ENCODE measurements at places on chromosomes 2 and 18. TPM values are rescaled to one million over a fixed set of nuclear protein-coding genes. Genes with fewer than 3 reads are reported as not detected.

The CHMP3 gene
- total RNA-seq, result 49.6 TPM

The C2orf78 gene
- total RNA-seq, result not detected

The CFAP221 gene
- 3.9 TPM for total RNA-seq

The EML6 gene
- total RNA-seq, result 1.7 TPM

The IL18RAP gene
- 5.9 TPM for total RNA-seq

The PDE1A gene
- 14.5 TPM for total RNA-seq

The MPP4 gene
- 0.74 TPM for total RNA-seq

The MAP3K2 gene
- 36.6 TPM for total RNA-seq

The C2orf15 gene
- total RNA-seq, result not detected

The FSHR gene
- not detected for total RNA-seq

The MLPH gene
- total RNA-seq, result 34.6 TPM

The TMEM17 gene
- total RNA-seq, result 0.98 TPM

DNA sequence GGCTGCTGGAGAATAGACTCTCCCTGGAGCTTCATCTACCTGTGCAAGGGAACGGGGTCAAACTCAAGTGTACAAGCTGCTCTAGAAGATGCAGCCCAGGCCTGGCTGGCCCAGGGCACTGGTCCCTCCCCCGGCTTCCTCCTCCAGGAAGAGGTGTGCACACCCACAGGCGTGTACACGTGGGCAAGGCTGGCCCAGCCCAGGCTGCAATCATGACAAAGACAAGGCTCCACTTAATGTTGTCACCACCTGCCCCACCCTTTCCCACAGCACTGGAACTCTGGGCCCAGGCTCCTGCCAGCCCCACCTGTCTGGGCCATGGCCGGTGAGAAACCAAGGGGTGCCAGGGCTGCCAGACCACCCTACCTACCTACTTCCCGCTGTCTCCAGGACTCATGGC lies 29.6 kb upstream of the ALPP start:
- peaks cover 20% of the 10 kb centered on the region for H3K4me1 ChIP-seq
- no peaks in the 10 kb centered on the region for H3K36me3 ChIP-seq
- H3K27me3 ChIP-seq, result peaks cover 7% of the 10 kb centered on the region
- no peak overlapping the region for H3K4me3 ChIP-seq
- DNase-seq, result no peak
- H3K27ac ChIP-seq, result no peak overlapping the region

- no peaks in the 10 kb centered on the region for H3K36me3 ChIP-seq
- no peaks in the 10 kb centered on the region for H3K27me3 ChIP-seq
- no peak overlapping the region for H3K27ac ChIP-seq
- no peak overlapping the region for H3K4me3 ChIP-seq
- H3K4me1 ChIP-seq, result no peaks in the 10 kb centered on the region
Measured at GRCh38 chr2:157480182-157480961, 36.5 kb upstream of the CYTIP start.

GRCh38 chr2:35873921-35874320 lies 481.7 kb upstream of the CRIM1 start:
- H3K4me3 ChIP-seq, result no peak overlapping the region
- no peaks in the 10 kb centered on the region for H3K4me1 ChIP-seq
- no peak for DNase-seq
- no peaks in the 10 kb centered on the region for H3K36me3 ChIP-seq
- H3K27ac ChIP-seq, result no peak overlapping the region

DNA sequence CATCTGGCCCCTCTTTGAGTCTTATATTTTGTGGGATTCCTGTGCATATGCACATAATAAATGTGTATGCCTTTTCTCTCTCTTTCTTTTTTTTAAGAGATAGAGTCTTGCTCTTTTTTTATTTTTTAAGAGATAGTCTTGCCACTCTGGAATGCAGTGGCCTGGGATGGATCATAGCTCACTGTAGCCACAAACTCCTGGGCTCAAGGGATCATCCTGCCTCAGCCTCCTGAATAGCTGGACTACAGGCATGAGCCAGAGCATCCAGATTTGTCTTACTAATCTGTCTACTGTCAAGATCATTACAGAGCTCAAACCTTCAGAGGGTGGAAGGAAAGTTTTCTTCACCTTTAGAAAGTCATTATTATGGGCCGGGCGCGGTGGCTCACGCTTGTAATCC lies 342.2 kb upstream of the LRRTM4 start:
- H3K36me3 ChIP-seq, result no peaks in the 10 kb centered on the region
- no peaks in the 10 kb centered on the region for H3K4me1 ChIP-seq
- H3K27ac ChIP-seq, result no peak overlapping the region
- DNase-seq, result no peak

GRCh38 chr2:47002480-47003381 lies 87.1 kb upstream of the MCFD2 start:
- no peak overlapping the region for H3K4me3 ChIP-seq
- no peaks in the 10 kb centered on the region for H3K27me3 ChIP-seq
- H3K27ac ChIP-seq, result no peak overlapping the region
- no peaks in the 10 kb centered on the region for H3K36me3 ChIP-seq
- peaks cover 1% of the 10 kb centered on the region for H3K4me1 ChIP-seq

- no peak overlapping the region for H3K4me3 ChIP-seq
- H3K4me1 ChIP-seq, result no peaks in the 10 kb centered on the region
Measured at GRCh38 chr2:8086796-8087479, 594.9 kb upstream of the ID2 start.

DNA sequence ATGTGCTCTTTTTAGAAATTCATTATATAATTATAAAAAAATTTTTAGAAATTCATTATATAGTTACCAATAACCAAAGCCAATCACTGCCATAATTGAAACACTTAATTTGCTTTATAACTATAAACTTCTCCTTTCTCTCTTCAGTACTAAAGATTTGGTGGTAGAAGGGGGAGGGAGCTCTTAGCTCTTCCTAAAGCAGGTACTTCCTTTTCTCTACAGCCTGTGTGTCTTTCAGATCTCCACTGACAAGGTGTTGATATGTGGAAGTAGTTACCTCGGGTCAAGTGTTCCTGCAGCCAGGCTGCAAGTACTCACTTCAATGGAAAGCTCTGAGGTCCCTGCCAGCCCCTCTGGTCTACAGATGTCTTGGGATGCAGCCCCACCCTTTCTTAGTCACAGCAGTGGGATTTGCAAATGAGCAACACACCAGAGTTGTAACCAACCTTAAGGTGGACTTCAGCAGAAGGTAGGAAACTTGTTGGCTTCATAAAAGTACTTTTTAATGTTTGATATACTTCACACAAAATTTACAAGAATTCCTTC lies 690.0 kb downstream of the ARHGAP15 start:
- no peaks in the 10 kb centered on the region for H3K36me3 ChIP-seq
- H3K27ac ChIP-seq, result peak overlapping the region; percentile 39
- peaks cover 6% of the 10 kb centered on the region for H3K4me1 ChIP-seq
- no peak for DNase-seq

DNA sequence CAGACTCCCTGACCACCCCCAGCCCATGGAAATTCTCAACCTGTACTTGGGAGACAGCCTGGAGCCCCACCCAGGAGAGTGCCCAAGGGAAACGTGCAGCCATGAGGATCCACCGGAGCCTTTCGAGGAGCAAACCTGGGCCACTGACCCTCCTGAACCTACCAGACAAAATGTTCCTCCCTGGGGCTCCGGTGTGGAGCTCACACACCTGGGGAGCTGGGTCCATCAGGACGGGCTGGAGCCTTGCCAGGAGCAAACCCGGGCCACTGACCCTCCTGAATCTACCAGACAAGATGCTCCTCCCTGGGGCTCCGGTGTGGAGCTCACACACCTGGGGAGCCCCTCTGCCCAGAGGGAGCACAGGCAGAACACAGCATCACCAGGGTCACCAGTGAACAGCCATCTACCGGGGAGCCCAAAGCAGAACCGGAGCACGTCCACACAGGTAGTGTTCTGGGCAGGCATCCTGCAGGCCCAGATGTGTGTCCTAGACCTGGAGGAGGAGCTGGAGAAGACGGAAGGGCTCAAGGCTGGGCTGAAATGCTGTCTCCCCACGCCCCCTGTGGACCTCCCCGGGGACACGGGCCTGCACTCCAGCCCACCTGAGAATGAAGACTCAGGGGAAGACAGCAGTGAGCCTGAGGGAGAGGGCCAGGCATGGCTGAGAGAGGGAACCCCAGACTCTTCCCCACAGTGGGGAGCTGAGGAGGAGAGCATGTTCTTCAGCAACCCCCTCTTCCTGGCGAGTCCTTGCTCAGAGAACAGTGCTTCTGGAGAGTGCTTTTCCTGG lies 8.9 kb downstream of the PSD4 start:
- no peak overlapping the region for H3K27ac ChIP-seq
- no peak overlapping the region for H3K4me3 ChIP-seq
- no peaks in the 10 kb centered on the region for H3K27me3 ChIP-seq
- H3K4me1 ChIP-seq, result no peaks in the 10 kb centered on the region
- H3K36me3 ChIP-seq, result no peaks in the 10 kb centered on the region

DNA sequence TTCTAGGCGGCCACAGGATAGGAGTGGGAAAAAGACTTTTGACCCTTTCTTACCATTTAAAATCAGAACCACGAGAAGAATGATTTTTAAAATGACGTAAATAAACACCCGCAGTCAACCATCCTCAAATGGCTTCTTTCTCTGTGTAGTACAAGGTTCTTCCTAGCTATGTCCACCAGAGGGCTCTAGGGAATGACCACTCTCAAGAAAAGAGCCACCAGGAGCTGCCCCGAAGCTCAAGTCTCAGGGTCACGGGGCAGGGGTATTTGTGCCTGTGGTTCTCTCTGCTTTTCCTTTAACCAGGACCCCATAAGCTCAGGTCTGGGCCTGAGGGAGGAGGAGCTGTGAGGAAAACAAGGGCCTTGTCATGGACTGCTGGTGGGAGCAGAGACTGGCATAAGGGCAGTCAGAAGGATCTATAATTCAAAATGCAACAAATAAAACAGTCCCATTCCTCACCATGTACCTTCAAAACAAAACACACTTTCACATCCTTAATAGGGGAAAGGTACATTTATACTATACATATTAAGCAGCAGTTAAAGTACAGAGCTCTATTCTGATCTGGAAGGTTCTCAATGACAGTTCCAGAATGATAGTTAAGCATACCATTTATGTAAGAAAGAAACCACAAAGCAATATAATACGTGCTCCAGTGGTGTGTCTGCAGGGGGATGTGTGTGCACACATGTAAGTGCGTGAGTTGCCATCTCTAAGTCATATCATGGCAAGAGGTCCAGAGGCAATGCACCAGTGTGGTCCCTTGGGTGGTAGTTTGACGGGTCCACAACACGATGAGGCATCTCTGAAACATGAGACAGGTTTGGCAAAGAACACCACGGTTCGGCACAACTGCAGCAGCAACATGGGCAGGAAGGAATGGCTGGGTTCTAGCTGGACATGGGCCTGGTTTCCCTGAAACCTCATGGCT lies 18.6 kb downstream of the LYPD1 start:
- no peaks in the 10 kb centered on the region for H3K4me1 ChIP-seq
- H3K4me3 ChIP-seq, result no peak overlapping the region
- H3K36me3 ChIP-seq, result no peaks in the 10 kb centered on the region
- H3K27ac ChIP-seq, result no peak overlapping the region
- DNase-seq, result no peak

DNA sequence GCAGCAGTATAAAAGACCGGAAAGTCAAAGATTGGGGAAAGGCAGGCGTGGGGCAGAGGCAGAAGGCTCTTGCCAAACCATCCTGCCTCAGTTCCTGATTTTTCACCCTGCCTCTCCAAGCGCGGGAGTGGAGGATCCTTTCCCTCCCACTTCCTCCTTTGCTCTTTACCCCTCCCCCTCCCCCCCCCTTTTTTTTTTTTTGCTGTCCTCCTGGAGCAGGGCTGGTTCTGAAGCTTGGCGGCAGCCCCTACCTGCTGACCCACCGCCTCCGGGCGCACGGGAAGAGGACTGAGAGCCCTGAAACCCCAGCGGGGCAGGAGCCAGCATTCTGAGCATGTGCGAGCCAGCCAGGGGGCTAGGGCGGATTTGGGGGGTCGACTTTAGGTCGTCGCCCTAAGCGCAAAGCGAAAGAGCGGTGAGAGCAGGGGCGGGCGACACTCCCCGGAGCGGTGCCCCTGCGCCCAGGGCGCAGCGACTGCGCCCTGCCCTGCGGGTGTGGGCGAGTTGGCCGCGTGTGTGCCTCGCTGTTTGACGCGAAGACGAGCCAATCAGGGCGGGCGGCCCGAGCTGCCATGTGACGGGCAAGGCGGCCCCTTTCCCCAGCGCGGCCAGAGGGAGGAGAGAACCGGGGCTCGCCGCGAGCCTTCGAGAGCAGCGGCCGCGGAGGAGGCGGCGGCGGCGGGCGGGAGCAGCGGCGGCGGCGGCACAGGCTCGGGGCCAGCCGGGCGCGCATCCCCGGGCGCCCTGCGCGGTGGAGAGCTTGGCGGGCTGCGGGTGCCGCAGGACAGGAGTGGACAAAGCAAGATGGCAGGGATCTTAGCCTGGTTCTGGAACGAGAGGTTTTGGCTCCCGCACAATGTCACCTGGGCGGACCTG lies at the start of gene CERS6:
TSS of gene CERS6 (plus strand) at position 628 of the 876 bp plus-strand sequence. CDS start at position 805, 177 bp downstream.
- peak within 1 kb of the TSS; percentile 66 for H3K4me3 ChIP-seq
- no peak for DNase-seq

- H3K27ac ChIP-seq, result no peak overlapping the region
- DNase-seq, result no peak
- H3K36me3 ChIP-seq, result no peaks in the 10 kb centered on the region
- H3K4me1 ChIP-seq, result no peaks in the 10 kb centered on the region
- H3K27me3 ChIP-seq, result no peaks in the 10 kb centered on the region
Measured at GRCh38 chr2:221397187-221397586, 174.9 kb downstream of the EPHA4 start.

GRCh38 chr2:146295080-146295670 lies 1549.7 kb upstream of the ACVR2A start:
- DNase-seq, result no peak
- no peaks in the 10 kb centered on the region for H3K4me1 ChIP-seq
- no peaks in the 10 kb centered on the region for H3K36me3 ChIP-seq
- no peak overlapping the region for H3K4me3 ChIP-seq
- H3K27me3 ChIP-seq, result no peaks in the 10 kb centered on the region

- H3K4me1 ChIP-seq, result no peaks in the 10 kb centered on the region
- no peak overlapping the region for H3K27ac ChIP-seq
- no peaks in the 10 kb centered on the region for H3K27me3 ChIP-seq
Measured at GRCh38 chr2:121868652-121869051, 113.2 kb downstream of the TSN start.

- DNase-seq, result no peak
- H3K4me3 ChIP-seq, result no peak overlapping the region
- H3K4me1 ChIP-seq, result no peaks in the 10 kb centered on the region
Measured at GRCh38 chr18:61651145-61651879, 241.5 kb downstream of the RNF152 start.

- H3K4me3 ChIP-seq, result no peak overlapping the region
- no peaks in the 10 kb centered on the region for H3K4me1 ChIP-seq
- H3K27me3 ChIP-seq, result no peaks in the 10 kb centered on the region
- H3K27ac ChIP-seq, result no peak overlapping the region
Measured at GRCh38 chr2:44237221-44237620, 38.1 kb upstream of the SLC3A1 start.

- H3K27ac ChIP-seq, result no peak overlapping the region
- no peaks in the 10 kb centered on the region for H3K36me3 ChIP-seq
- no peaks in the 10 kb centered on the region for H3K27me3 ChIP-seq
- H3K4me3 ChIP-seq, result no peak overlapping the region
- DNase-seq, result no peak
Measured at GRCh38 chr2:52429171-52429570, 1338.4 kb upstream of the CHAC2 start.

DNA sequence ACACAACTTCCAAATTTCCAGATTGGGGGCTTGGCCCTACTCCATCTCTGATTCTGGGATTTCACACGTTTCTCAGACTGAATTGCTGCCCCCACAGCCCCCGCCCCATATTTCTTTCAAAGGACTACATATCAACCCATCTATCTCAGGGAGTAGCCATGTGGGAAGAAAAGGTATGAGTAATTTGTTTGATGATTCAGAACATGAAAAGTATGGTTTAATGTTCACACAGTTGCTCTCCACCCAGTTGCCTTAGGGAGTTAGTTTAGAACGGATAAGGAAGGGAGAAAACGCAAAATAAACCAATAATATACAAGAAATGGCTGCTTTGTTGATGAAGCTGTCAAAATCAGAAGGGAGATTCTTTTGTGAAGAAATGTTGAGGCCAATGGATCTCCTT lies 145.1 kb downstream of the PIEZO2 start:
- no peaks in the 10 kb centered on the region for H3K36me3 ChIP-seq
- no peak for DNase-seq
- H3K4me1 ChIP-seq, result no peaks in the 10 kb centered on the region
- no peaks in the 10 kb centered on the region for H3K27me3 ChIP-seq
- H3K4me3 ChIP-seq, result no peak overlapping the region

Measured in vagina (tissue), 2 donors.